Endothelial cell of coronary artery (primary cell): ENCODE measurements at places on chromosomes 13 and 19. TPM values are rescaled to one million over a fixed set of nuclear protein-coding genes. Genes with fewer than 3 reads are reported as not detected.

DDX49 gene
- 56.5 and 68.6 TPM in 2 replicates for total RNA-seq

LRG1 gene
- 0.28 and 0.36 TPM in 2 replicates for total RNA-seq

UBE2L5 gene
- total RNA-seq: not detected in 2 replicates

TYROBP gene
- total RNA-seq: not detected in 2 replicates

TNNI3 gene
- total RNA-seq: not detected in 2 replicates

CHST8 gene
- 0.18 TPM in 1 of 2 replicates, not detected in the other for total RNA-seq

PSPN gene
- total RNA-seq: 0.54 and 1.6 TPM in 2 replicates

SEMA6B gene
- total RNA-seq: 115 and 121 TPM in 2 replicates

MBD3L2 gene
- total RNA-seq: not detected in 2 replicates

ADGRE3 gene
- total RNA-seq: not detected in 2 replicates

SIGLEC8 gene
- not detected in 2 replicates for total RNA-seq

C5AR2 gene
- 0.09 and 0.28 TPM in 2 replicates for total RNA-seq

ZNF177 gene
- total RNA-seq: 0.72 and 1.2 TPM in 2 replicates

OR7D2 gene
- not detected in 2 replicates for total RNA-seq
